ENCODE measurements at places on chromosomes 4 and X. TPM values are rescaled to one million over a fixed set of nuclear protein-coding genes. Genes with fewer than 3 reads are reported as not detected.

GRCh38 chr4:186724864-186725468 is 1.3 kb upstream of the FAT1 start:
- DNase-seq = no peak

DNA sequence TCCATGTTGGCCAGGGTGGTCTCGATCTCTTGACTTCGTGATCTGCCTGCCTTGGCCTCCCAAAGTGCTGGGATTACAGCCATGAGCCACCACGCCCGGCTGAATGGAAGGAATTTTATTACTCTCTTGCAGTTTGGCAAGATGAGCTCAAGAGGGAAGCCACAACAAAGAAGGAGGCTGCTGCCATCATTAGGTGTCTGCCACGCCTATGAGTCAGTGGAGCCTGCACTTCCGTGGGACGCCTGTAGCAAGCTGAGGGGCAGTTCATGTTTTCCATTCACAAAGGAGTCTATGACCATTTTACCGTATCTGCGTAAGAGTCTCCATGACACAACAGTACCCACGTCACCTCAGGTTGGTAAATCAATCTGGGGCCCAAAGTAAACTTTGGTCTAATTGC is 51.2 kb upstream of the CHRNA9 start:
- no peak for DNase-seq

GRCh38 chr4:37732526-37733186 is 46.5 kb upstream of the RELL1 start:
- no peak for DNase-seq

DNA sequence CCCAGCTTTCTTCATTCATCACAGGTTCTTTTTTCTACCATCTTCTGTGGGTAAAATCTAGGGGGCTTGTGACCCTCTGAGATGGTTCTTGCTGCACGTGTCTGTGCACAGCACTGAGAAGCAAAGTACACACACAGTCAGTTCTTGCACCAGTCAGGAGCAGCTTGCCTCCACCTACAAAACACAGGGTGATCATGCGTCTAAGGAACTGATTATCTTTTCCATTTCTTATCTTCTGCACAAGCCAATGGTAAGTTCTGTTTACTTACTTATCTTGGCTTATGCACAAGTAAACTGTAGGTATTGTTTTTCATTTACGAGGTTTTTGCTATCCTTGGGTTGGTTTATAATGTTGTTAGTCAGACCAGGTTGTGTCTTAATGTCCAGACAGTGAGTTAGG is 40.7 kb downstream of the TRIM2 start:
- no peak for DNase-seq

- DNase-seq = no peak
Measured at GRCh38 chr4:27239641-27240040, 379.0 kb downstream of the STIM2 start.

GRCh38 chr4:11028334-11028733 is 343.8 kb upstream of the CLNK start:
- no peak for DNase-seq

Gene NXF3
- 0.94 TPM for total RNA-seq

Gene PCSK1N
- 0.67 TPM for total RNA-seq
